Naive thymus-derived CD8-positive, alpha-beta T cell (primary cell): ENCODE measurements at places on chromosomes 6 and 20. TPM values are rescaled to one million over a fixed set of nuclear protein-coding genes. Genes with fewer than 3 reads are reported as not detected.

Gene CLPSL2
- not detected for total RNA-seq

Gene PTCRA
- not detected for total RNA-seq

Gene TAAR2
- total RNA-seq = not detected

Gene NOTCH4
- total RNA-seq = 1.8 TPM

Gene HBS1L
- 96.9 TPM for total RNA-seq

Gene CALHM6
- 1.2 TPM for total RNA-seq

Gene ZMYND8
- total RNA-seq = 61.8 TPM

Gene MMP24
- total RNA-seq = not detected

Gene GHRH
- total RNA-seq = not detected

Gene LST1
- total RNA-seq = 13.7 TPM

Gene CRYBG1
- 26.1 TPM for total RNA-seq

Gene VPS16
- total RNA-seq = 57.8 TPM

Gene MAPK14
- 56.5 TPM for total RNA-seq

Gene MED23
- 53.0 TPM for total RNA-seq

Gene CALHM4
- total RNA-seq = not detected

Gene MOXD1
- total RNA-seq = 0.16 TPM

Gene ASIP
- total RNA-seq = not detected

Gene CTSZ
- 15.8 TPM for total RNA-seq

Gene OSER1
- 47.3 TPM for total RNA-seq

Gene NRN1
- total RNA-seq = 0.65 TPM

Gene MUC21
- not detected for total RNA-seq

Gene TMEM244
- not detected for total RNA-seq

Gene THEMIS
- 128 TPM for total RNA-seq

Gene ZNF391
- 7.9 TPM for total RNA-seq

Gene SLC13A3
- total RNA-seq = 0.31 TPM

Gene CD83
- 10.3 TPM for total RNA-seq

Gene AGER
- 56.0 TPM for total RNA-seq

Gene SLC22A3
- not detected for total RNA-seq

Gene TGM3
- total RNA-seq = not detected

Gene GRM4
- total RNA-seq = not detected

Gene RIPPLY2
- not detected for total RNA-seq

Gene EDN3
- total RNA-seq = not detected

Gene SLC32A1
- total RNA-seq = not detected

Gene COL21A1
- total RNA-seq = not detected

Gene EZR
- total RNA-seq = 212 TPM

Gene SSTR4
- total RNA-seq = not detected

Gene RNGTT
- total RNA-seq = 16.8 TPM

Gene RAB44
- total RNA-seq = not detected

Gene AVP
- not detected for total RNA-seq

Gene GSTA5
- not detected for total RNA-seq
